IMR-90 (cell line): ENCODE measurements at places on chromosomes 1 and 21. TPM values are rescaled to one million over a fixed set of nuclear protein-coding genes. Genes with fewer than 3 reads are reported as not detected.

The IVL gene
- total RNA-seq: not detected in 2 replicates

The TFF2 gene
- not detected in 2 replicates for total RNA-seq

The RSPH1 gene
- not detected in 2 replicates for total RNA-seq

The LCE5A gene
- not detected in 2 replicates for total RNA-seq

The FCRLA gene
- total RNA-seq: 0.28 and 0.36 TPM in 2 replicates

The TRIM63 gene
- total RNA-seq: not detected in 2 replicates

The RPE65 gene
- under 0.01 TPM in 1 of 2 replicates, not detected in the other for total RNA-seq

The DENND2C gene
- total RNA-seq: 2.2 and 3.1 TPM in 2 replicates

The PYHIN1 gene
- not detected in 2 replicates for total RNA-seq

The SPTA1 gene
- not detected in 2 replicates for total RNA-seq

The NBPF6 gene
- not detected in 2 replicates for total RNA-seq

The SCYL3 gene
- total RNA-seq: 6.7 and 8.4 TPM in 2 replicates

The WNT3A gene
- total RNA-seq: not detected in 2 replicates

The AJAP1 gene
- under 0.01 TPM in 2 replicates for total RNA-seq

The ILDR2 gene
- total RNA-seq: under 0.01 TPM in 2 replicates
